ENCODE measurements at places on chromosomes 2 and 18. TPM values are rescaled to one million over a fixed set of nuclear protein-coding genes. Genes with fewer than 3 reads are reported as not detected.
A peak's percentile ranks its signal among the peaks of the same experiment; 100 is the strongest.

GRCh38 chr18:10015941-10016819 is 102.4 kb downstream of the VAPA start:
- peak; percentile 69 for DNase-seq

Gene GAD1
- 0.11 TPM for total RNA-seq

DNA sequence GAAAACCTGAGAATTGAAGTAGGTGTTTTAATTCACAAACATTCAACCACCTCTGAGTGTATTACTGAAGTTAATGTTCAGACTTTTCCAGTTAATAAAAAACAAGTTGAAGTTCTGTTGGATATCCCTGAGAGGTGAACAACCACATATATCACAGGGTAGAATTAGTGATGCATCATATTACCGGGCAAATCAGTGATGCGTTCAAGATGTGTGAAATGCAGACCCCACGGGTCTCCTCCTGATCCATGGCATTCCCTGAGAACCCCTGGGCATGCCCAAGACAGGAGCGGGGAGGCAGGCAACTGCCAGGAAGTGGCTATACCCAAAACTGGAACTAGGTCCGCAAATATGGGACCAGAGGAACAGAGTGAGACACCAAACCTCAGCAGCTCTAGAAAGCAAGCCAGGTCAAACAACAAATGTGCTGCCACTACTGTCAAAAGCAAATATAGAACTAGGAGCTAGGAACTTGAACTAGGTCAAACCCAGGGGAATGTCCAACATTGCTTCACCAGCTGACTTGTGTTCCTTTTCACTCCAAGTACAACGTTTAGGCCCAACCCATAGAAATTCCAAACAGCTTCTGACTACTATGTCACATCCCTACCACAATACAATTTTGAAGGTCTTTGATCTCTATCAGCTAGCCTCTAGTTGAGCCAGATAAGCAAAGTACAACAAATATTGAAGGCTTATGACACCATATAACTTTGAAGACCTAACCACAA is 20.2 kb downstream of the PSTPIP2 start:
- no peak for DNase-seq

- DNase-seq: no peak
Observed at GRCh38 chr18:31563778-31564177, 27.9 kb upstream of the TTR start.

Gene CYP27A1
- total RNA-seq: 19.2 TPM

Gene OR6B2
- total RNA-seq: not detected

Gene C2orf78
- total RNA-seq: not detected

Gene DPYSL5
- total RNA-seq: not detected

- DNase-seq: no peak
Observed at GRCh38 chr18:56451188-56451587, 187.2 kb downstream of the TXNL1 start.

Gene DDX18
- total RNA-seq: 47.6 TPM

DNA sequence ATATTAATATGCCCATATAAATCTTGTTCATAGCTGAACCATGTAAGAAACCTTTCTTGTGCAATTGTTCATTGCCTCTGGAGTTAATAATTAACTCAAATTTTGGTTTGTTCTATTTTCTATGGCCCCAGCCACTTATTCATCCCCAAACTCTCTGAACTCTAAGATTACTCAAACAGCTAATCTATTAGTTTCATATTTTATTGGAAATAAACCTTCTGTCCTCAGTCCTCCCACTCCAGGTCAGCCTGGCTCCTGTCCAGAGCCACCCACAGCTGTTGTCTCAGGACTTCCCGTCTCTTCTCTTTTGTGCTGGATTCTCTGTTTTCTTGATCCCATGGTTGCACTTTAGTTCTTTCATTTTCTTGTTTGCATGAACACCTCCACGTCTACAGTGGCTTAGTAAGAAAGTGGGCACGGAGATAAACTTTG is 4.4 kb upstream of the RNF103 start:
- DNase-seq: peak; percentile 15

GRCh38 chr18:75223687-75224347 is 13.2 kb downstream of the TSHZ1 start:
- no peak for DNase-seq

DNA sequence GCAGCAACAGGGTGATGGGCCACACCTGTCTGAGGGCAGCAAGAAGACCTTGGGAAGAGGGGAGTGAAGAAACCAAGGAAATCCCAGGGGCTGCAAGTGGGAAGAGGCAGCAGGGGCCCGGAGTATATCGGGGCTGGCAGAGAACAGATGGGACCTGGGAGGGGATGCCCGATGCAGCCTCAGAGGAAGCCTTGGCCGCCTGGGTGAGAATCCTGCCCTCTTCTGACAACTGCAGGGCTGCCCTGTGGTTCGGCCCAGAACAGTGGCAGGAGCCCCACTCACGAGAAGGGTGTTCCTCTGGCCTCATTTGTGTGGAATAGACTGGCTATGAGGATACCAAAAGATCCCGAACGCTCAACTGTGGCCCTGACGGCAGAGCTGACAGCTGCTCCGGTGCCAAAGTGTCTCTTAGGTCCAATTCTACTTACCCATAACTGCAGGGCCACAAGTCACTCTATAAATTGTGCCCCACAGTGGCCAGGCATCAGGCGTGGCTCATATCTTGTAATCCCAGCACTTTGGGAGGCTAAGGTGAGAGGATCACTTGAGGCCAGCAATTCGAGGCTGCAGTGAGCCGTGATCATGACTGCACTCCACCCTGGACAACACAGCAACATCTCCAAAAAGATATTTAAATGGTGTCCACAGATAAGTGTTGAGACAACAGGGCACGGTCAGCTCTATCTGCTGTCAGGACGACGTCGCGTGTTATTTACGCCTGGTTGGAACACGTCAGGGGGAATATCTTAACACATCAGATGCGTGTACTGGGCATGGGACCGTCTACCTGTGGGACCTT is 23.6 kb upstream of the ID2 start:
- DNase-seq: no peak

GRCh38 chr2:55097461-55098410 is 47.5 kb upstream of the RTN4 start:
- DNase-seq: no peak

Gene CCDC141
- total RNA-seq: 8.1 TPM

DNA sequence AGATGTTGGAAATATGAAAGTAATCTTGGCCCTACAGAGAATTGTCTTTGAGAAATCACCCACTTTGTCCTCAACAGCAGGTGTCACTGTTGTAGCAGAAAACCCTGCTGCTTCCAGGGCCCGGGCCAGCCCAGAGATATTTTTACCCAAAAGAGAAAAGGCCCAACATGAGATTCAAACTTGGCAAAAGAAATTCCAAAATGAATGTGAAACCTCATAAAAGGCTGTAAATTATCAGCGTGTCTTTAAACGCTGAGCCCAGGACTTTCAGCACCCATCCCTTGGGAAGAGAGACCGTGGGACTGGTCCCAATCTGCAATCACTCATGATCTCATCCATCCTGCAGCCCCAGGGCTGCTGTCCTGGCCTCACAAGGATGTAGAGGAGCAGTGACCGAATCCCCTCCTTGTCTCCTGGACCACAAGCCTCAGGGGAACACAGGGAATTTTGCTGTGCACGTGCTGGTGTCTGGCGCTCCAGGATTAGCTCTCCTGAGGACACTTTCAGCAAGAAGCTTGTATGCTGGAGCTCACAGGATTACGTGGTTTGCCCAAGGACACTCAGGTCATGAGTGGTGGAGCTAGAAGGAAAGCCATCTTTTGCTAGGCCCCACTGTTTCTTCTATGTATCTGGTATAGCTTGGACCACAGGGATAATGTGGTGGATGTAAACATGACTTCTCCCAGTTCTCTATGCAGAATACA is 202.1 kb downstream of the RNF144A start:
- DNase-seq: no peak

- no peak for DNase-seq
Observed at GRCh38 chr2:97781981-97782380, 68.6 kb downstream of the ZAP70 start.

GRCh38 chr2:176873403-176873802 is 339.2 kb upstream of the HNRNPA3 start:
- DNase-seq: no peak

- DNase-seq: no peak
Observed at GRCh38 chr2:128301501-128301966, 17.1 kb downstream of the HS6ST1 start.

Gene ANKRD30BL
- total RNA-seq: not detected

Gene MAB21L4
- total RNA-seq: not detected

DNA sequence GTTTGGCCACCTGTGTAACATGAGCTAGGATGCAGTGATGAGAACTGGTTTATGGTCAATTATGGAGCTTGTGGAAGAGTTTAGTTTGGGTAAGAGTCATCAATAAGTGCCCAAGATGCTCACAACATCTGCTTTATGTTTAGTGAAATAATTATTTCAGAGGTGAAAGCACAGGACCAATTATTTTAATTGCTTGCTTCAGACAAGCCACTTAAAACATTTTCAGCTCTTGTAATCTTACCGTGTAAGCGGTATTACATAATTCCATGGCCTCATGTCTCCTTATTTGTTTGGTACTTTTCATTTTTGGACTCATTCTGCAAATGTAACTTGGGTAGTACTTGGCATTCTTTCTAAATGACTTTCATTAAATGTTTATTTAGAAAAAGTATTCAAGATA is 5.4 kb downstream of the B3GNT2 start:
- no peak for DNase-seq

DNA sequence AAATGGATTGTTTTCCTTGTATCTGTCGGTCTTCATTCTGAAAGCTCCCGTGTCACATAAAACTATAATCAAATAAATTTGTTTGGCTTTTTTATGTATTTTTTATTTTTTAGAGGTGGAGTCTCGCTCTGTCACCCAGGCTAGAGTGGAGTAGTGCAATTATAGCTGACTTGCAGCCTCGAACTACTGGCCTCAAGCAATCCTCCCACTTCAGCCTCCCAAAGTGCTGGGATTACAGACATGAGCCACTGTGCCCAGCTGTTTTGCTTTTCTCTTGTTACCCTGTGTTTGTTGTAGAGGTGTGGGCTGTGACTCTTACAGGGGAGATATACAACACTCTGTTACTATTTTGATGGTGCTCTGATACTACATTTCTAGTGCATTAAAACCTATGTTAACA is 2.2 kb downstream of the GALM start:
- no peak for DNase-seq

DNA sequence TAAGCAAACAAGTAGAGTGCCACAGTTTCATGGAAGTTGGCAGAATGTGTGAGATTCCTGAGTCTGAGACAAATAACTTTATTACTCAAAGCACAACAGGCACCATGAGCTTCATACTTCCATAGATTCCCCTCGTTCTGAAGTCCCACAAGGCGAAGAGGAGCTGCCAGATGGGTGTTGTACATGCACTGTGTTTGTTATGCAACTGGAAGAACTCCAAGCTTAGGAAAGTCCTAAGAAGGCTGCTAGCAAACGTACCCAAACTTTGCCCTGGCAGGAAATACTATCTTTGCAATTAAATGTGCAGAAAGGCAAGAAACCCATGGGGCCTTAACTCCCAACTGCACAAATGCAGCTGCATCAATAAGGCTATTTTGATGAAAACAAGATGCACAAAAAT is 1.6 kb upstream of the GCA start:
- no peak for DNase-seq

Gene HTR2B
- total RNA-seq: 6.4 TPM

DNA sequence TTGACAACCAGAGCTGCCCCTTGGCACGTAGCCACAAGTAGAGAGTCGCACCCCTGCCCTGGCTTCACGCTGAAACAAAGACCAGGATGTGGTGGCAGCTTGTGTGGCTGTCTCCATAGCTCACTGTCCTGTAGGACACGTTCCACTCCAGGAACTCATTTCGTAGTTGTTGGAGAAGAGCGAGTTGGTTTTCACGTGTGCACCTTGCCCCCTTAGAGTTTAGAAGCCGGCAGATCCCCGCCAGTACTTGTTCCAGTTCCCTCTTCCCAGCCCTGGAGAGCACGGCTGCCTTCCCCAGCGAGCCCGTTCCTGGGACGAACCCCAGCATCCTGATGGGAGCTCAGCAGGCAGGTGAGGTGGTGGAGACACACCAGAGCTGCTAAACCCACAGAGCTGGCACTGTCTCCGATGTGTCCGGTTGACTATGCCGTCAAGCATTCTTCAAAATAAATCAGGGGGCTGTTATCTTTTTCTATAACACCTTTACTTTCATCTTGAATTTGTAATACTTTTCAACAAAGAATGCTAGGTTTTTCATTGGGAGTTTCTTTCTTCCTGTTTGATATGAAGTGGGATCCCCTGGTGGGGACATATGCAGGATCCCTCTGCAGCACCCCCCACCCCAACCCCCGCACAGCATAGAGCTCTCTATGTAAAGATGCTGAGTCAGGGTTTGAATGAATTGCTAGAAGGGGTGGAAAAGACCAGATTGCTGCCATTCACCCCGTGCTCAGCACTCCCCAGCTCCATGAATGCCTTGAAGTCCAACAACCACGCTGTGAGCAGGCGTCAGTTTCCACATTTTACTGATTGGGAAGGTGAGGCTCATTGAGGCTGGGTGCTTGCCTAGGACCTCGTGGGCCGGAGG is 44.5 kb downstream of the GREB1 start:
- no peak for DNase-seq

Gene MAPK4
- total RNA-seq: 10.9 TPM

Gene SESTD1
- 28.1 TPM for total RNA-seq

Gene ERICH2
- total RNA-seq: not detected

Gene CNGA3
- not detected for total RNA-seq

Gene CDH19
- 2.0 TPM for total RNA-seq

Gene SERPINB11
- not detected for total RNA-seq

DNA sequence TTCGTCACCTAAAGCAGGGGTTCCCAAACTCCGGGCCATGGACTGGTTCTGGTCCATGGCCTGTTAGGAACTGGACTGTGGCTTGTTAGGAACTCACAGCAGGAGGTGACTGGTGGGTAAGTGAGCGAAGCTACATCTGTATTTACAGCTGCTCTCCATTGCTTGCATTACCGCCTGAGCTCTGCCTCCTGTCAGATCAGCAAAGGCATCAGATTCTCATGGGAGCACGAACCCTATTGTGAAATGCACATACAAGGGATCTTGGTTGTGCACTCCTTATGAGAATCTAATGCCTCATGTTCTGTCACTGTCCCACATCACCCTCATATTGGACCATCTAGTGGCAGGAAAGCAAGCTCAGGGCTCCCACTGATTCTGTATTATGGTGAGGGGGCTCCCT is 217.0 kb downstream of the ZFP36L2 start:
- no peak for DNase-seq

GRCh38 chr2:46379213-46380037 is 82.2 kb downstream of the EPAS1 start:
- DNase-seq: no peak

Gene MSTN
- 0.29 TPM for total RNA-seq

Gene ANKRD29
- total RNA-seq: 4.6 TPM

DNA sequence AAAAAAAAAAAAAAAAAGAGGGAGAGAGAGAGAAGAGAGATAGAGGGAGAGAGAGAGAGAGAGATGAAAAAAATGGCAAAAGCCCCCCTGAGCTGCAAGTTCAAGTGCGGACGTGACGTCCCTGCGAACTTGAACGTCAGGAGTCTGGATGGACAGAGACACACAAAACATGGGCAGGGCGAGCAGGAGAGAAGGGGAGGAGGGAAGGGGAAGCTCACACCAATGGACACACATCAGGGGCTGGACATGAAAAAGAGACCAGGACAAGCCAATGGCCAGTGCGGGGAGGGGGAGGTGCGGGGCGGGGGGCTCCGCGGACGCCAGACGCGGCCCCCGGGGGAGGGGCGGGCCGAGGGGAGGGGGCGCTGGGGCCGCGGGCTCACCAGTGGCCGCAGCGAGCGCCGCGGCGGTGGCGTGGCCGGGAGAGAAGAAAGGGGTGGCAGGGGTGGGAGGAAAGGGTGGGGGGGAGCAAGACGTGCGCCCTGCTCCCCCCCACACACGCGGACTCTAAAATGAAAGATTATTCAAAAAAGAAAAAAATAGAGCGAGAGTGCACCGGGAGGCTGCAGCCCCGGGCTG is at the start of gene BCL11A:
Gene BCL11A, minus strand, starts transcription at position 160 of the 579 bp plus-strand sequence. CDS start 384 bp downstream, outside the sequence.
- peak; percentile 84 for DNase-seq

- no peak for DNase-seq
Observed at GRCh38 chr2:192146069-192147015, 48.4 kb downstream of the TMEFF2 start.

Gene OSGEPL1
- 13.7 TPM for total RNA-seq
